ENCODE measurements at places on chromosomes 3 and 15.

GRCh38 chr3:64961301-64961700, 273.5 kb upstream of the ADAMTS9 start:
- DNase-seq = no peak

DNA sequence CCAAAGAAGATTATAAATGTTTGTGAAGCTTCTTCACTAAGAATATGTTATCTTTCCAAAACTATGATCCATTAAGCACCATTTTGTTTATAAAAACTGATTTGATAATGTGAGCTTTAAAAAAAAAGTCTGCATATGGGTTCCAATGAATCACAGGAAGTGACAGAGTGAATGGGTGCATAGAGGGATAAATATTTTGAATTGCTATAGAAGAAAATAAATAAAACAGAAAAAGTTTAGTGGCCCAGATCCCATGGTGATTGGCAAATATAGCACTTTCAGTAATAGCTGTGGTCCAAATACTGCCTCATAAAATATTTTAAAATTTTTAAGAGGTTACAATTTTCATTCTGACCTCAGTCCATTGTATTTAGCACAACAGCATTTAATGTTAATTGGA, 19.2 kb downstream of the CPA3 start:
- no peak for DNase-seq

- peak; percentile 98 for DNase-seq
These were observed at the start of gene PPIB for GRCh38 chr15:64162869-64163658. TSS of gene PPIB (minus strand) at chr15:64163022. CDS start at chr15:64162986, 36 bp downstream.

DNA sequence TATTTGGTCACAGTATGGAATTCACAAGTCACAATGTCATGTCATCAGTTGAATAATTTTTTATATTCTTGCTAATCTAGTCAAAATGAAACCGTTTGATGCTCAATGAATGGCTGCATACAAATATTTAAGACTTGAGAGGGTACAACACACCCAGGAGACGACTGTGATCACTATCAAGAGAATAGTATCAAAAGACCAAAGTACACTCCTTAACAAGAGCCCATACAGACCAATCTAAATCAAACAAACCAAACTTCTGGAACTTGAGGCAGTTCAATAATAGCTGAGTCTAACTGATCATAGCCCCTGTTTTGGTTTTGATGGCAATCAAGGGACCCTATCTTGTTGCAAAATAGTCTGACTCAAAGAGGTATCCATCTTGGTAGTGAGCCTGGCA, 265.1 kb downstream of the THSD4 start:
- DNase-seq = no peak

GRCh38 chr3:155154255-155154654, 74.1 kb downstream of the MME start:
- no peak for DNase-seq

GRCh38 chr15:101022876-101023275, 103.7 kb downstream of the LRRK1 start:
- no peak for DNase-seq

All from CD4-positive, alpha-beta T cell treated with Interleukin-6 for 4 hours (primary cell).